Suprapubic skin (tissue), 4 donors: ENCODE measurements at places on chromosomes 16 and 17.

GRCh38 chr16:57128771-57129389, 36.5 kb downstream of the CPNE2 start:
- no peak for DNase-seq

DNA sequence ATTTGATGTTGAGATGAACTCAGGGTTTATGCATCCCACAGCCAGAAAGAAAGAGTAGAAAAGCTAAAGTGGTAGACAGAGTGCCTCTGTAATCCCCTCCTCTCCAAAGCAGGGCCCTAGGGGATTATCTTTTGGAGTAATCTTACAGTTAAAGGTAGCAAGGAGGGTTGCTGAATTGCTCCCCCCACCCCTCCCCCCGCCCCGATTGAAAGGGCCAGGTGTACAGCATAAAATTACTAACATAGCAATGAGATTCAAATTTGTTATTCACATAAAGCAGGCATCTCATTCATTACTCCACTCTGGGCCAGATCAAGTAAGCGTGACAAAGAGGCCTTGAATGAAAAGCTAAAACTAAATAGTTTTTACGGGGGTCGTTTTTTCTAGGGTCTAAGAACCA, 72.7 kb downstream of the STH start:
- no peak for DNase-seq

DNA sequence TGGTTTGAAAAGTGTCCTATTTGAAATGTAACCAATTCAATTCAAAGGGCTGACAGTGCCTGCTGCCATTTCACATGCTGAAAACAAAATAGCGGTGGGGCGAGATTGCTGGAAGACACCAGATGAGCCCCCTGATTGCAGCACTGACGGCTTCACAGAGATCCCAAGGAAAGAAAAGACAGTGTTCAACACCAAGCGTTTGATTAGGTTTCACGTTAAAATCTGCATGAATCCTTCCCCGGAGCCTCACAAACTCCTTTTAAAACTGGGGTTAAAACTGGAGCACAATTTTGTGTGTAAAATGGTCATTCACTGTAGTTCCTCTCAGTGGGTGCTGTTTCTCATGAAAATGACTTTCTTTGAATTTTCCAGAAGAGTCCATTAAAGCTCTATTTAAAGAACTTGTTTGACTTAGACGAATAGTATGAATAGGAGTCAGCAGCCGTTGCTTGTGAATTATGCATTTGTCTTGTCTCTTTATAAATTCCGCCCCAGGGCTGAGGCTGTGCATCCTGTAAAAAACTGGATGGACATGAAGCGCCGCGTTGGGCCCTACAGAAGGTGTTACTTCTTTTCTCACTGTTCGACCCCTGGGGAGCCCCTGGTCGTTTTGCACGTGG, 8.8 kb downstream of the MLYCD start:
- DNase-seq: no peak

GRCh38 chr17:81909966-81910839, 996 bp downstream of the PCYT2 start:
- DNase-seq: no peak

DNA sequence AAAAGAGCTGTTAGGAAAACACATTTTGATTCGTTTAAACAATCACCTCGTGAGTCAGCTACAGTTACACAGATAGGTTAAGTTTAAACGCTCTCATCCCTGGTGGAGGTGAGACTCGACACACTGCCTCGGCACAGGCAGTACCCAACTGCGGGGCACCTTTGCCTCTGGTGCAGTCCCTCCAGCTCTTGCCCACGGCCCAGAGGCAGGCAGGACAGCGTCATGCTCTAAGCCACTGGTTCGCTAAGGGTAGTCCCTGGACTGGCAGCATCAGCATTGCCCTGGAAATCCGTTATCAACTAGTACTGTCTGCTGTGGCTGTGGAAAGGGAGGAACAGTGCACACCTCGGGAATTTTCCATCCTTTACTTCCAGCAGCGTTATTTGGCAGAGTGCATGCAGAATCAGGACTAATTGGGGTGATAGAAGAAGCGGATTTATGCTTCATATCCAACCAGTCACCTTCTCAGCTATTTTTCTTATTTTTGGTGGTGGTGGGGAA, 3.7 kb upstream of the PIK3R6 start:
- no peak for DNase-seq

GRCh38 chr16:75130150-75130771, 13.7 kb upstream of the LDHD start:
- DNase-seq: no peak

DNA sequence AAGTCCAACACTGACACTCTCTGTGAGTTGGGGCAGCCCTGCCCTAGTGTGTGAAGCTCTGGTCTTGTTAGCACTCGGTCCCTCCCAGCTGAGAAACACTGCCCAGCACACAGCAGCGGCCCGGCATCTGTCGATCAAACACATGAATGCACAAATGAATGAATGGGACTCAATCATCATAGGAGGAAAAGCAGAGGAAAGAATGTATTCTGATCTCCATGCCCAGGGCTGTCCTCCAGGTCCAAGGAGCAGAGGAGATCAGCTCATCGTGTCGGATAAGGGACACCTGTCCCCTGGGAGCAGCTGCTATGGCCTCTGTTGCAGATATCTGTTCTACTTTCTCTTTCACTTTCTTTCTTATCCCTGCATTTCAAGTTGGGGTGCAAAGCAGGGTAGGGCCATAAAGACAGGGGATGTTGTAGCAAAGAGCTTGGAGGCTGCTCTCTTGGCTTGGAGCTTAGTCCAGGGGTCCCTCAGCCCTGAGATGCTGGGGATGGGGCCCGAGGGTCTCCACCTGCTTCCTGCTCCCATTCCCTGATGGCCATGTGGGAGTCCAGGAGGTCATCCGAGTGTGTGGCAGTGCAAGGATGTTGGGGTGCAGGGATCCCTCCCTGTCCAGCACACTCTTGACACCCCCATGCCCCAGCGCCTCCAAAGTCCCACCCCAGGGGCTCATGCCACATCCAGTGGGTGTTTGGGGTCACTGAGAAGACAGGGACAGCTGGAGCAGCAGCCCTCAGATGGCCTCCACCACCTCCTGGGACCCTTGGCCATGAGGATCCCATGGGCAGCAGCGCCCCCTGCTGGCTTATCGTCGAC, 88.2 kb downstream of the IRF8 start:
- no peak for DNase-seq

GRCh38 chr17:78803186-78803845, 21.2 kb upstream of the CYTH1 start:
- DNase-seq: no peak

- DNase-seq: no peak
Observed at GRCh38 chr17:30505868-30506417, 28.7 kb downstream of the GOSR1 start.

- no peak for DNase-seq
Observed at GRCh38 chr17:51159604-51160003, 6.2 kb downstream of the NME1 start.

- no peak for DNase-seq
Observed at GRCh38 chr17:82366749-82367148, 4.8 kb upstream of the UTS2R start.

DNA sequence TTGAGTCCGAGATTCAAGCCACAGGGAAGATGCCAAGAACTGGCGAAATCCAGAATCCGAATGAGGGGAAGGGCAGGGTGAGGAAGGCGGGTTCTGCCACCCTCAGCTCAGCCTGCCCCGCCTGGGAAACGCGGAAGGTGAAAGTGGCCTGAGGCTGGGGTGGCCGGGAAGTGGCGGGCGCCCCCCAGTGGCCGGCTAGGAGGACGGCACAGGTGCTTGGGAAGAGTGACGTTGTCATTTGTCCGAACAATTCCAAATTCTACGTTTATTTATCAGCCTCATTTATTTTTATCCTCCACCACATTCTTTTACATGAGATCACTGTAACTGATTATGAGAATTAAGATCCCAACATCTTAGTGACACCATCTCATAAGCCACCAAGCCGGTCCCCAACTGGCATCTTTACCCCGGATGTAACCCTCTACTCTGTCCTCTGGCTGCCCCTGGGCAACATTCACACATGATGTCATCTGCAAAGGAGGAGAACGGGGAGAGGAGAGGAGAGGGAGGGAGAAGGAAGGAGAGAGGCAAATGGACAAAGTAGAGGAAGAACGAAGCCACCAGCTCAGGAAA, 21.3 kb downstream of the SRCIN1 start:
- DNase-seq: no peak

GRCh38 chr16:53837426-53837825, 133.5 kb downstream of the FTO start:
- no peak for DNase-seq

GRCh38 chr16:47424846-47425245, 36.0 kb downstream of the ITFG1 start:
- DNase-seq: no peak

DNA sequence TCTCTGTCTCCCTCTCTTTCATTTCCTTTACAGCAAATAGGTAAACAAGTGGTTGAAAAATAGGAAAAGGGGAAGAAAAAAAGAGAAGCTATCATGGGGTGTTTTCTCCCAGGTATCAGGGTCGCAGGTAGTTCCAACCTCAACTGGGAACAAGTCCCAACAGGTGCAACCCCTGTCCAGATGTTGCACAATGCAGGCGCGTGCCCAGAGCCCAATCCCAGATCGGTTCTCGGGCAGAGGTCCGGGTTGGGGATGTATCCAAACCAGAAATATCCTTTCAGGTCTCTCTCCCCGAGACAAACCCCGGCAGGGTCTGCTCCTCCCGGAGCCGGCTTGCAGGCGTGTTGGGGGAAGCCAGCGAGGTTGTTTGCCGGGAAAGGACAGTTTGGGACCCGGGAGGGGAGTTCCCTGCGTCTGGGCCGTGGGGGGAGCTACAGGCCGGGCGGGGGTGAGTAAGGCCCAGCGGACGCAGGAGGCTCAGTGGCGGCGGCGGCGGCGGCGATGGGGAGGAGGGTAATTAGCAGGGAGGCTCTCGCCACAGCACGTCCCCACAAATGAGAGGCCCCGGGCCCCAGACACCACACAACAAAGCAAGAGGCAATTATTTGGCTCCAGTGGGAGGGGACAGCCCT, 21.2 kb upstream of the SP6 start:
- DNase-seq: no peak

GRCh38 chr17:6476076-6476809, 32.0 kb downstream of the PIMREG start:
- no peak for DNase-seq

GRCh38 chr16:57023541-57024249, 34.3 kb downstream of the NLRC5 start:
- DNase-seq: no peak

DNA sequence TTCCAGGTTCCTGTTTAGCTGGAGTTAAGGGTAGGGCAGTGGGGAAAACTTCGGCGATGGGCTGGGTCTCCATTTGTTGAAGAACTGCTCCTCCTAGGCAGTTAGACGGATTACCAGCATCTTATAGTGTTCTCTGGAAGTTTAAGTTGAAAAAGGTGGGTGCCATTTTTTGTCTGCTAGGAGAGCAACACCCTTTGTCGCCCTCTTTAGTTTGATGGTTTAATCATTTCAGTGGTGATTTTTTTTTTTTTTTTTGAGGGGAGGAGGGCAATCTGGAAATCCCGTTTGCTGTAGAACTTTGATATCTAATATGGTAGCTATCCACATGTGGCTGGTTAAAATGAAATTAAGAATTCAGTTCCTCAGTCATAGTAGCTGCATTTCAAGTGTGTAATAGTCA, 4.1 kb downstream of the UBFD1 start:
- DNase-seq: no peak

GRCh38 chr16:75580-76501, 2.2 kb upstream of the MPG start:
- peak; percentile 93 for DNase-seq

DNA sequence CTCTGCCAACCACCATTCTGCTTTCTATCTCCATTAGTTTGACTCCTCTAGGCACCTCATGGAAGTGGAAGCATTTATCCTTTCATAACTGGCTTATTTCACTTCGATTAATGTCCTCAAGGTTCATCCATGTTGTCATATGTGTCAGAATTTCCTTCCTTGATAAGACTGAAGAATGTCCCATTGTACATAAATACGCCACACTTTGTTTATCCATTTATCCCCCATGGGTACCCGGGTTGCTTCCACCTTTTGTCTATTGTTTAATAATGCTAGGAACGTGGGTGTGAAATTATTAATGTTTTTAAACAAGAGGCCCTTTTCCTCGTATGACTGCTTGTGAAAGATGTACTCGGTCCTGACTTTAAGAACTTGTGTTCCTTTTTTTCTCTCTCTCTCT, 12.9 kb downstream of the MILR1 start:
- DNase-seq: no peak

- no peak for DNase-seq
Observed at GRCh38 chr17:44001461-44001920, 2.9 kb upstream of the NAGS start.

- peak; percentile 20 for DNase-seq
Observed at GRCh38 chr17:8856869-8857575, 10.5 kb downstream of the PIK3R6 start.

DNA sequence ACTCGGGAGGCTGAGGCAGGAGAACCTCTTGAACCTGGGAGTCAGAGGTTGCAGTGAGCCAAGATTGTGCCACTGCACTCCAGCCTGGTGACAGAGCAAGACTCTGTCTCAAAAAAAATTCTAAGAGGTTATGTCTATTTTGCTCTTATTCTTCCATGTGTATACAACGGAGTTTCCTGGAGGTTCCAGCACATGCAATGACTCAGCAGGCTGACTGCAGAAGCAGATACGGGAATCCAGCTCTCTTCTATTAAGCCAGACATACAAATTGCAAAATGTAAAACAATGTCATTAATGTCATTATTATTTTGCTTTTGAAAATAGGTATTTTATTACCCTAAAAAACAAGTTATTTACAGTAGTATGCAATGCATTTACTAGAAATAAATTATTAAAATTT, 18.4 kb downstream of the MIEF2 start:
- no peak for DNase-seq

GRCh38 chr17:9175700-9176467, 154.6 kb downstream of the NTN1 start:
- no peak for DNase-seq

- DNase-seq: no peak
Observed at GRCh38 chr16:27088216-27088615, 21.5 kb downstream of the C16orf82 start.

- no peak for DNase-seq
Observed at GRCh38 chr16:6947291-6947690, 385.4 kb upstream of the RBFOX1 start.

DNA sequence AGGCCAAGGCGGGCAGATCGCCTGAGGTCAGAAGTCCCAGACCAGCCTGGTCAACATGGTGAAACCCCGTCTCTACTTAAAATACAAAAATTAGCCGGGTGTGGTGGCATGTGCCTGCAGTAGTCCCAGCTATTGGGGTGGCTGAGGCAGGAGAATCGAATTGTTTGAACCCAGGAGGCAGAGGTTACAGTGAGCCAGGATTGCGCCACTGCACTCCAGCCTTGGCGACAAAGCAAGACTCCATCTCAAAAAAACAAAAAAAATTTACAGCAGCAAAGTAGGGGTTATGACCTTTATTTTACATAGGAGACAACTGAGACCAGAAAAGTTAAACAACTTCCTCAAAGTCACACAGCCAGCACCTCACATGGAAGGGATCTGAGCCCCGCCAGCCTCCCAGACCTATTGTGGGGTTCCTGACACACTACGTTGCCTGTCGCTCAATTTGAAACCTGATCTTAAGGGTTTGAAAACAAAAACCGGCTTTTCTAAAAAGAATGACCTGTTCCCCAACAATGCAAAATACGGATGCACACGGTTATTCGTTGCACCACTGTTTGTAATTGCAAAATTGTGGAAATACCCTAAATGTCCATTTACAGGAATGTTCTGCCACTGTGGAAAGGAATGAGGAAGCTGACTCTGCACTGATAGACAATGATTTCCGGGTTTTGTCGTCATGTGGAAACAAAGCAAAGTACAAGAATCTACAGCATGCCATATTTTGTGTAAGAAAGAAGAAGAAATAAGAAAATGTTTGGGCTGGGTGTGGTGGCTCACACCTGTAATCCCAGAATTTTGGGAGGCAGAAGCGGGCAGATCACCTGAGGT, 77.2 kb downstream of the CNGB1 start:
- no peak for DNase-seq

- no peak for DNase-seq
Observed at GRCh38 chr17:29346462-29346861, 43.7 kb upstream of the TAOK1 start.
